ENCODE measurements at places on chromosomes 1 and 21.

GRCh38 chr1:150562446-150563339 lies 13.5 kb downstream of the ADAMTSL4 start:
- no peak for DNase-seq

- DNase-seq, result no peak
Measured at GRCh38 chr1:26700711-26701110, 4.9 kb downstream of the ARID1A start.

GRCh38 chr21:35527358-35527757 lies 478.3 kb upstream of the RUNX1 start:
- no peak for DNase-seq

- DNase-seq, result no peak
Measured at GRCh38 chr1:220462752-220463151, 65.2 kb upstream of the MARK1 start.

DNA sequence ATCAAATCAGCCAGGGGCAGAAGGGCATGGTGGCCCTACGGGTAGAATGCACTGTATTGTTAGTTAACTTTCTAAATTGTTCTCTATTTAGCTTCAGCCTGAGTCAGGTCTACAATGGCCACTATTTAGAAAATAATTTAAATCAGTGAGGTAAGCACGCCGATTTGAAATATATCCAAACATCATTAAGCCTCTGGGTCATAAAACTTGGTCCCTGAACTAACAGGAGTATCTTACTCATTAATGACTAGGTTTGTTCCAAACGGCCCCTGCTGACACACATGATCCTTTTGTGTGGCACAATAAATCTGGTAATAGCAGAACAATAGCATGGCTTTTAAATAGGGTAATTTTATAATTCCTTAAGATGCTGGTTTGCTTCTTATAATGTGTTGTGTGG lies 48.4 kb downstream of the STX6 start:
- DNase-seq, result peak; percentile 82

DNA sequence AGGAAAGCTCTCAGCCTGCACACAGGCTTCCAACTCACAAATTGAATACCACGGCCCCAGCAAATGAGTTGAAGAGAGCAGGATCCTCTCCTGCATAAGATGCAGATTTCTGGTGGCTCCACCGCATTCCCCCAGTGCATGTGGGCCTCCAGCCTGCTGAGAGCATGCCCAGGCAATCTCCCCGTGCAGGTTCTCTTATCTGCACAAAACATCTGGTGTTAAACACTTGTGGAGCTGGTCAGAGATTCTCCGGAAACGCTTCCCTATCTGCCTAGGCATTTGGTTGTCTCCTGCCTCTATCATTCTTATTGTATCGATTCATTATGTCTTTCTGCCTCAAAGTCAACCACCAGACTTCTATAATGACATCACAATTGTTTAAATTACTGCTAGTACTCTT lies 1349.0 kb upstream of the B3GALT2 start:
- DNase-seq, result no peak

GRCh38 chr1:198837278-198838021 lies 198.6 kb downstream of the PTPRC start:
- no peak for DNase-seq

- DNase-seq, result no peak
Measured at GRCh38 chr1:1132956-1133750, 17.3 kb upstream of the C1orf159 start.

DNA sequence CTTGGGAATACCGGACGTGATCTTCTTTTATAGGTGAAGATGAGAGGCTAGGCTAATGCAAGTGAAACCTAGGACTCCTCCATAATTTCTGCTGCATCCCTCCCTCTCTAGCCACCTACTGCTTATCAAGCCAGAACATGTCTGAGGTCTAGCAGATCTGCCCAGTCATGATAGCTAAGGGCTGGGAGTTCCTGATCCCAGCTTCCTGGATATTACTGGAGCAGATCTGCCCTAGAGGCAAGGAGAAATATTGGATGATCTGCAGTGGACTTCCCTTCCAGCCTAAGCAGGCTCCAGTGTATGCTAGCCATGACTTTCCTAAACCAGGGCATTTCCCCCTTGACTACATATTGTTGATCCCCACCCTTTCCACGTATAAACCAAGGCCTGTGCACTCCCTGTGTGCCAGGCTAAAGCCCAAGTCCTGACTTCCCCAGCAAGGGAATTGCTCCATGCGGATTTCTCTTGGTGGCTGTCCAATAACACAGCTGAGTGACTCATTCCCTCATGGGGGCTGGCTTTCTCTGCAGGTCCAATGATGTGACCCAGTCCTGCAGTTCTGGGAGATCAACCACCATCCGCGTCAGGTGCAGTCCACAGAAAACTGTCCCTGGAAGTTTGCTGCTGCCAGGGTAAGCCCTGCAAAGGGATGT lies 15.5 kb upstream of the SARS1 start:
- DNase-seq, result no peak

DNA sequence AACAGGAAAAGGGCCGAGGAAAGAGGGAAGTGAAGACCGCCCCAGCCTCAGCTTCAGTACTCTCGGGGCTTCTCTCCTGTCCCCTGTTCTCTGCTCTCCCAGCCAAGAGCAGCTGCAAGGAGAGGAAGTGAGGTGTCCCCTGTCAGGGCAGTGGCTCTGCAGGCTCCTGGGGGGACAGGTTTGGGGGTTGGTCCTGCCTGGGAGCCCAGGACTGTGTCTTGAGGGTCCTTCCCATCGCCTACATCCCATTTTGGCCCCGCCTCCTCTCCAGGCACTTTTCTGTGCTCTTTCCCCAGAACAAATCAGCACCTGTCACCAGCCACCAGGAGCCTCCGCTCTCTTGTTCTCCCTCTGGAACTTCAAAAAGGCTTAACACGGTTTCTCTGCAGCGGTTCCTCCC lies 82.6 kb downstream of the VWA5B1 start:
- DNase-seq, result no peak

GRCh38 chr1:166981589-166981988 lies 6.2 kb upstream of the ILDR2 start:
- DNase-seq, result no peak

DNA sequence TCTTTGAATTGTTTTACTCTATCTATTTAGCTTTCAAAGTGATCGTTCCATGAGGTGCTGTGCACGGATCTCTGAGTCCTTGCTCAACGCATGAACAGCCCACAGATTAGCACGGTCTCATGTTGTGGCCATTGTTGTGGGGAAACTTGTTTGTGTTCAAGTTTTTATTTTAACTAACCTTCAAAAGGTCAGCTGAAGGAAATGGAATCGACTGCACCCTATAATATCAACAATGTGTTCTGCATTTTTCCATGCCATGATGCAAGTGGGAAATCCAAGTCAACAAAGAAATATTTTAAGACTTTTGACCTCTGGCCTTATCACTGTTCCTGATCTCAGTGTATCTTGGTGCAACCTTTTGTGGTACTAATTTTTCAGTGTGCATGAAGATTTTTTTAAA lies 6.1 kb downstream of the SH2D1B start:
- DNase-seq, result no peak

GRCh38 chr1:214349781-214350180 lies 68.8 kb downstream of the SMYD2 start:
- no peak for DNase-seq

DNA sequence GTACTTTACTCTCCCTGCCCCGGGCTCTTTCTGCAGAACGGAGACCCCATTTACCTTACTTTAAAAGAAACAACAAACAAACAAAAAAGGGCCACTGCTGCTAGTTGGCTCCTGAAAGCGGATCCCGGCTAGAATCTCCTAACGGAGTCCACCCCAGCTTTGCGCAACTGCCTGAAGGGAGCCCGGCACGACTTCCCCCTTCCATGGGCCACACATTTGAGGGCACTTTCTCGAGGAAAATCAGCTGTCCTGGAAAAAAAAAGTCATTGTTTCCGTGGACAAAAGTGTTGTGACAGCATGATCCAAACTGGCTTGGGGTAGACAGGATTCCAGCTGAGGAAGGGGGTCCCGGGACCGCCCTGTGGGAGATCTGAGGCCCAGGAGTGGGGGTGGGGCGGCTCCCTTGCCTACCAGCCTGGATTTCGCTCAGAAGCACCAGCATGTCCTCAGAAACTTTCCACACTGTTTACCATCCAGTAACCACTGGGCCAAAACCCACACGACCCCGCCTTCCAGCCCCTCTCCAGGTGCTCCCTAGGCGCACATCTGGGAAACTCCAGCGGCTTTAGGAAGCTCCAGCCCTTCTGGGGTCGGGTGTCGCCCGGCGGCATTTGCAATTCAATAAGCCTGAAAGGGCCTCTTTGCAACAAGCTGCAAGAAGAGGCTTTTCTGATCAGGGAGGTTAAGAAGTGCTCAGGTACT lies 4.8 kb downstream of the RIPK4 start:
- no peak for DNase-seq

GRCh38 chr1:204405988-204406387 lies 5.6 kb downstream of the PPP1R15B start:
- no peak for DNase-seq

DNA sequence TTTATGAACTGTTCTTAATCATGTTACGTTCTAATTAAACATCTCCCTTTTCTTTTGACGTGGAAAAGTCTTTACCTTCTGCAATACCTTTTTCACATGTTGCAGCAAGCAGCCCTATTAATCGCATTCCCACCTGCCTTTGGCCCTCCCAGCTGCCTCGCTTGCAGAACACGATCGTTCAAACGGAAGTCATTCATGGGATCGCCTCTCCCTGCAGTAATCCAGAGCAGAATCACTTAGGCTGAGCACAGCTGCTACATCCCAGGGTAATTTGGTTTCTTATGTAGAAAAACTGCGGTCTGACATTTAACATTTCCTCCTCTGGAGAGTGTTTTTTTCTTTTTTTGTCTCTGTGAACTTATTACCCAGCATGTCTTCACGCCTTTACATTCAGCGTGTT lies 206.3 kb downstream of the KIF26B start:
- no peak for DNase-seq

DNA sequence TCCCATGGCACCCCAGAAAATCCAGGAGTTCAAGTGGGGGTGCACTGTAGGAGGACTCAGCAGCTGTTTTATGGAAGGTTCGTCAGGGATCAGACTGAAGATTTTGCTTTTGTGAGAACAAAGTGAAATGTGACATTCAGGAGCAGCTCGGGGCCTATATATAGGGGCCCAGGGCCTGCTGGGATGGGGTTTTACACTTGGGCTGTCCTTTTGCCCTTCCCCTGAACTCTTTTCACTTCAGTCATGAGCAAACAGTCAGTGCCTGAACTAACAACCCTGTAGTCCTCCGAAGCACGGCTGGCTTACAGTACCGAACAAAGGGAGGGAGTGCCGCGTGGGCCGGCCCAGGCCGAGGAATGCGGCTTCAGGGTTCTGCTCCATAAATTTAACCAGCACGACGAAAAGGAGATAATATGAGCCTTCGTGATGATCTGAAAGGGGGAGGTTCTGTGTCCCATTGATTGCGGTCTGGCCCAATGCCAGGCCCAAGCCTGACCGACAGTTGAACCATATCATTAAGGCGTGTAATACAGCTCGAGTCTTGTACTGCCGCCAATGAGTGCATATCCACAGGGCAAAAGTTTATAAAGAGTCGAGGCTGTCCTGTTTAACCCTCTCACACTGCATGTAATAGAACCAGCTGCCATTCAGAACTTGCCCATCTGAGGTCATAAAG lies 139.9 kb downstream of the DHRS3 start:
- peak; percentile 100 for DNase-seq

DNA sequence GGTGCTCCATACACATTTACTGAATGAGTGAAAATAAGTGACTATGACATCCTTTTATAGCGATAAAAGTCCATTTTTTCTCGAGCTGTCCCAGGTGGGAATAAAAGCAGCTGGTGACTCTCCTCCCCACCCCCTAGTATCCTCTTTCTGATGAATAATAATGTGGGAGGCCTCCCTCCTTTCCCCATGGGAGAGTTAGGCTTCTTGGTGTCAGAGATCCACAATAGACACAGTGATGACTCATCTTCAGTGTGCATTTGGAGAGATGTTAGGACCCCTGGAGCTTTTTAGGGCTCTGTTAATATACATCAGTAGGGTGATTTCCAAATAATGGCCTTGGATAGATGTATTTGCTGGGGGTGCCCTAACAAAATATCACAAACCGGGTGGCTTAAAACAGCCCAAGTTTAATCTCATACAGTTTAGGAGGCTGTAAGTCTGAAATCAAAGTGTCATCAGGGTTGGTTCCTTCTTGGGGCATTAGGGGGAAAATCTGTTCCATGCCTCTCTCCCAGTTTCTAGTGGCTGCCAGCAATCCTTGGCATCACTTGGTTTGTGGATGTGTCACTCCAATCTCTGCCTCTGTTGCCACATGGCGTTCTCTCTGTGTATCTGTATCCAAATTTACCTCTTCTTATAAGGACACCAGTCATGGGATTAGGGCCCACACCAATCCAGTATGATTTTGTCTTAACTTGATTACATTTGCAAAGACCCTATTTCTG lies 4.4 kb upstream of the PHC2 start:
- no peak for DNase-seq

GRCh38 chr21:9763306-9763705 lies 758.1 kb upstream of the TPTE start:
- no peak for DNase-seq

GRCh38 chr1:225446595-225446960 lies 18.7 kb upstream of the LBR start:
- no peak for DNase-seq

GRCh38 chr1:183424691-183425090 lies 6.5 kb upstream of the NMNAT2 start:
- no peak for DNase-seq

DNA sequence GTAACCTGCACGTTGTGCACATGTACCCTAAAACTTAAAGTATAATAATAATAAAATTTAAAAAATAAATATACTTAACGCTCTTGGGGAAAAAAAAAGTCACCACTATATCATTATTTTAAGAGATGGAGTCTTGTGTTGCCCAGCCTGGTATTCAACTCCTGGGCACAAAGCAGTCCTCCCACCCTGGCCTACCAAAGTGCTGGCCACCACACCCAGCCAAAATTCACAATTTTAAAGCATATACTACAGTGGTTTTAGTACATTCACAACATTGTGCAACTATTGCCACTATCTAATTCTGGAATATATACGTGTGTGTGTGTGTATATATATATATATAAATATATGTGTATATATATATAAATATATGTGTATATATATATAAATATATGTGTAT lies 5.9 kb downstream of the HMGN2 start:
- no peak for DNase-seq

DNA sequence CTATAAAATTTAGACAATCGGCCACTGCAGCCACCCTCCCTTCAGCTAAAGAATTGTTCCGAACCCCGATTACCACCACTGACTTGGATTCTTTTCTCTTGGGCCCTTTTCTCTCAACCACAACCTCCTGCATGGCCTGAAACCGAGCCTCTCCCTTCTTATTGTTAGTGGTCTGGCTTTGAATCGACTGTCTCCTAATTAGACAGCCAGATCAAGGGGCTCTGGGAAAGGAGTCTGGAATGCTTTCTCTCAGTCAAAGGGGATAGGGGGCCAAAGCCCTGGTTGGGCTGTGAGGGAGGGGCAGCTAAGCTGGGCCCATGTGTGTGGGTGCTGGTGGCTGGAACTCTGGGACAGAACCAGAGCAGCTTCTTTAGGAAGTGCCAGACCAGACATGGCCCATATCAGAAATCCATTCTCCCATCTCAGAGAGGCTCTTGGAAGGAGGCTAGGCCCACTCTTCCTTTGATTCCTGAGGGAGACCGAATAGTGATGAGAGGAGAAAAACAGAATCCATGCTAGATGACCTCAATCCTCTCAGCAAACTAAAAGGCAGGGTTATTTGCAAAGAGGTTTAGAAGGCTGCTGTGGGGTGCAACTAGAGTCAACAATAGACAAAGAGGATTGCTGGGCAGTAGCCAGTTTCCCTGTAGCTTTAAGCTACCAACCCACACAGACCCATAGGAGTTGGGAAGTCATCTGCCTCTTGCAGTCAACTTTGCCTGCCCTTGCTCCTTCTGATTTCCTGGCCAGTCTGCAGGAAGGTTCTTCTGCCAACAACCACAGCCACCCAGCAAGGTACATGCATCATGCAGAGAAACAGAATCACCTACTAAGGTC lies 117.6 kb downstream of the AK5 start:
- peak; percentile 81 for DNase-seq

GRCh38 chr1:227318016-227318852 lies at the start of gene CDC42BPA:
CDC42BPA (minus strand) TSS chr1:227318492; CDS start chr1:227317182, 1,310 bp downstream.
- DNase-seq, result peak; percentile 83
